Left lobe of liver (tissue), 2 donors: ENCODE measurements at places on chromosomes 7 and 10. TPM values are rescaled to one million over a fixed set of nuclear protein-coding genes. Genes with fewer than 3 reads are reported as not detected.

Gene ELN
- 8.1 TPM for total RNA-seq

Gene EIF4H
- 125 TPM for total RNA-seq

Gene GTF2IRD2
- total RNA-seq: 6.3 TPM

Gene MYOZ1
- not detected for total RNA-seq
